ENCODE measurements at places on chromosomes 5 and 9.

- DNase-seq: no peak
These were observed 242.1 kb upstream of the ZNF462 start for GRCh38 chr9:106620866-106621265.

DNA sequence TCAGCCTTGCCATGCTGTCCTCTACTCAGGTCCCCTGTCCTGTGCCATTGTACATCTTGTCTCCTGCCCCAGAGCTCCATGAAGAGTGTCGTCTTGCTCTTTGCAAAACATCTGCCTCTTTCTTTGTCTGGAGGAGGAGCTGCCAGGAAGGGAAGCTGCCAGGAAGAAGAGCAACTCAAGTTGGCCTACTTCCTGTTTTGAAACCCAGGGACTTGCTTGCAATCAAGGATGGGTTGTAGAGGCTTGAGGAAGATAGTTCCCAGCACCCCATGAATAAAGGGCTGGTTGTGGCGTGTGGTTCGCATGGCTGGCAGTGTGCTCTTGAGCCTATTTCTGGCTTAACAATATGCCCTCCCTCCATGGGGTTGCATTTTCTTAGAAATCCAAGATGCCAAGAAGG, 53.0 kb upstream of the CPEB4 start:
- DNase-seq: no peak

DNA sequence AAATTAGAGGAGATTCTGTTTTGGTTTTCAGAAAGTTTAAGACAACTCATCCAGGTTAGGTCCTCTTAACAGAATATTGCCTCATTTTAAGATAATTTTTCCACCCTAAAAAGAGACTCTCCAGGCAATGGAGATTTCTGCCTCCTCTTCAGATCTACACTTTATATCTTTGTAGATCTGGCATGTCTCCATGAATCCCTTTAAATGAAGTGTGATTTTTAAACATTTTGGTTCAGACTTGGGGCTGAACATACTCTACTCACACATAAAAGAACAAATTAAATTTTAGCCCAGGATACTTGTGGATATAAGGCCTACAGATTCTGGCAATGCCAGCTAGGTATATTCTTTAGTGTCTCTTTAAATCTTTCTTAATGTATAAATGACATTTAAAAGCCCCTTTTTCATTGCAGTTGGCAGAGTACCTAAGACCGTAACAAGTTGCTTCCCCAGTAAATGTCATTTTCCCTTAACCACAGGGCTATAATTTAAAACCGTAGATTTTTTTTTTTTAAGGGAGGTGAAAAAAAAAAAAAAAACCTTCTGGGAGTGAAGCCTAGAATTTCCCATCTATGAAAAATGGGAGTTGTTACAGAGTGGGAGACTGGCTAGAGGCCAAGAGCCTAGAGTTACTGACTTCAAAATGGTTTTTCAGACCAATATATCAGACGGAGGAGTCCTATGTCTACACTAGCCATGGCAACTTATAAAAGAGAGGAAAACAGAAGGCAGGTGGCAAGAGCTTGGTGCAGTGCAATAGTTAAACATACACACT, 207.8 kb upstream of the TARS1 start:
- no peak for DNase-seq

GRCh38 chr5:178286226-178287090, 53.9 kb upstream of the PHYKPL start:
- no peak for DNase-seq

DNA sequence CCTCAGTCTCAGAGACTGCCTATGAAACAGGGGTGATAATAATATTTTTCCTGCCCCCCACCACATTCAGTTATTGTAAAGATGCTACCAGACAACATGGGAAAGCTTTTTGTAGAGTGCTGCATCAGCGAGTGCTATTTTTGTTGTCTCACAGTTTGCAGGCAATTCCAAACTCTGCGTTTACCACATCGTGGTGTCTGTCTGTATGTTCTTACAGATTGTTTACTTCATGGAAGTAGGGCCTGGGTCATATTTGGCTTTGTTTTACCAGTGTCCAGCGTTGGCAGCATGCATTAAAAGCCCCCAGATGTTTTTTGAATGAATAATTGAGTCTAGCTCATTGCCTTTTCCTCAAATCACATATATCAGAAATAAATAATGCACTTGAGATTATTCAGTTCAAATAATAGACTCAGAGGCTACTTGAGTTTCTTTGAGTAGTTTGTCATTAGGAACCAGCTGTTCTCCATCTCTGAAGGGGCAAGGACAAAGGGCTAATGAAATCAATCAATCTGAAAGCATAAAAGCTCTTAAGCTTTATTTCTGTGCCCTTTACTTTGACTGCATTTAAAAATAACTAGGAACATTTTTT, 243.7 kb downstream of the CWC27 start:
- DNase-seq: no peak

GRCh38 chr5:135438636-135439221, 8.4 kb downstream of the DCANP1 start:
- no peak for DNase-seq

DNA sequence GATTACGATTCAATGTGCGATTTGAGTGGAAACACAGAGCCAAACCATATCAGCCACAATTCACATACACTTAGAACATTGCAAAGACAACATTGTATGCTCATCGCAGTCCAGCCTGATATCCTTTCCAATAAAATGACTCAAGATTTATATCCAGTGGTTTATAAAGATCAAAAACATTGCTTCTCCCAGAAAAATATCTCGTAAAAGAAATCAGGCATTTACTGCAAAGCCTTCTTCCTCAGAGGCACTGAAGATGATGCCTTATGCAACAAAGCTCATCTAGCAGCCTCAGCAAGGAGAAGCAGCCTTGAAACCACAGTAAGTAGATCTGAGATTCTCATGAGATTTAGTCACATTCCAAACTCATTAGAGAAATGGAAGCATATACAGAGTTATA, 523.8 kb downstream of the ELAVL2 start:
- DNase-seq: no peak

DNA sequence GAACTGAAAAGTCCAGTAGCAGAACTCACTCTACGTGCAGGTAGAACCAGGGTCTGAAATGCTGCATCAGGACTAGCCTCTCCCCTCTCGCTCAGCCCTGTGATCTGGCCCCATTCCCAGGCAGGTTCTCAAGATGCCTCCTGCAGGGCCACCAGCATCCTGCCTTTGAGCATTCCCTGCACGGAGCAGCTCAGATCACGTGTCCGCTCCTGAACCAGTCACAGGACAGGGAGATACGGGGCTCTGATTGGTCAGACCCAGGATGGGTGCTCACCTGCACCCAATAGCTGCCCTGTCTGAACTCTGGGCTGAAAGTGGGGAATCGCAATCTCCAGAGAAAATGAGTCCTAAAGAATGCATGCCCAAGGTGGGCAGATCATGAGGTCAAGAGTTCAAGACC, 50.8 kb downstream of the NEURL1B start:
- DNase-seq: no peak

DNA sequence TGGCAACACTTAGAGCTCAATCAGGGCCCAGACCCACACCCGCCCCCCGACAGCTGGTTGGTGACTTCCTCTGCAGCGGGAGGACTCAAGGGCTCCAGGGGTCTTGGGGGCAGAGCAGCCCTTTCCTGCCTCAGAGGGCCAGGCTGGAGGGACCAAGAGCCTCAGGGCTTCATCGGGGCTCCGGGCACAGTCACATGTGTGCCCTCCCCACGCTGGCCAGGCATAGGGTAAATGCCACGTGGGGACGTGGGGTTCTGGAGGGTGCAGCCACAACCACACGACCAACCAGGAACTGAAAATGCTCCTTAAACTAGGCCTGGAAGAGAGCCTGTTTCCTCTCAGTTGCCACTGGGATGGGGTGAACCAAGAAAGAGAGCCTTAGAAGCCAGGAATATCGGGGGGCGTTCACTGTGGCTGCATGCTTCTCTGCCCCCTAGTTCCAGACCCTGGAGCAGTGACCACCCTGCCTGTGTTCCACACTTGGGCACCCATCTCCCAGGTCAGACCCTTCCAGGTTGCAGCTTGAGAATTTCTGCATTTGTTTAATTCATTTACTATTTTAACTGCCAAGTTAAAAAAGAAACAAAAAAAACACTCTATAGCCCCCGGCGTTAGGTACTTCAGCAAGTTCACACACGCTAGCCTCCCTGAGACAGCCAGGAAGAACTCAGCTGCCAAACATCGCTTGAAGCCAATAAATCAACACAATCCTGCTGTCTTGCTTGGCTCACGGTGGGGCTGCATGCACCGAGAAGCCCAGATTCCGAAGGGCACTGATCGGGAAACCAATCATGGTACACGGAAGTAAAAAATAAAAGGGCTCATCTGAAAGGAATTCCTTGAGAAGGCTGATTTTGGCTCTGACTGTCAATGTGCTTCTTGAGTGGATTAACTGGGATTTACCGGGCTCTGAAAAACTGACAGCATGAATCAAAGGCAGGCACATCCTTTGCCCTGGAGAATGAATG, 56.1 kb upstream of the PHYKPL start:
- DNase-seq: no peak

DNA sequence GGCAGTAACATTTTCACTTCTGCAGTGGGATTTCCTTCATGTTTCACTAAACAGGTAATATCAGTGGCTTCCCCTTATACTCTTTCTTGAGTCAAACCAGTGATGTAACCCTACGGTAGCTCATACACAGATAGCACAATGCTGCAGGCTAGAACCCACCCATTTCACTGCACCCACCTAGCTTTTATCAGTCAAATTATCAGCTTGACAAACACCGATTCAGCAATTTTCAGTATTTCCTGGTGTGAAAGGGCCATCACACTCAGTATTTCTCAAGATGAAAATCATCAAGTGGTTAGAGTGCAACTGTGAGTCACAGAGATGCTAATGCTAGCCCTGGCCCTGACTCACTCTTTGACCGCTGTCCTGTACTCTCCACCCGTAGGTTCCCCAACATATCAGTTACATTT, 242.3 kb upstream of the PTGER4 start:
- DNase-seq: peak; percentile 42

DNA sequence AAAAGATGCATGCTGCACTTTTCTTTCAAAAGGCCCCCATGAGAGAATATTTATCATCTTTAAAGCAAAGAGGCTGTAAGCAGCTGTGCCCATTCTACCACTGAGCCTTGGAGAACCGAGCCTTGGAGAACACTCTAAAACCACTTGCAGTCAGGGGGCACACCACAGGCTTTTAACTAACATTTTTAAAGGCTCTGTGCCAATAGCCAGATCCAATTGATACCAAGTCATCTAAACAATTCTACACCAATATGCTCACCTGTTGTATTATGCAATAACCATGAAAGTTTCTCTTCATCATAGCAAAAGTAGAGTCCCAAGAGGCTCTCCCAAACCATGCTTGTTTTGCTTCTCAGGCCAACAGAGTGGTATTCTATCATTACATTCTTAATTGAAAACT, 1090.5 kb upstream of the SEMA6A start:
- DNase-seq: no peak

GRCh38 chr5:143896516-143896915, 84.6 kb downstream of the HMHB1 start:
- no peak for DNase-seq

DNA sequence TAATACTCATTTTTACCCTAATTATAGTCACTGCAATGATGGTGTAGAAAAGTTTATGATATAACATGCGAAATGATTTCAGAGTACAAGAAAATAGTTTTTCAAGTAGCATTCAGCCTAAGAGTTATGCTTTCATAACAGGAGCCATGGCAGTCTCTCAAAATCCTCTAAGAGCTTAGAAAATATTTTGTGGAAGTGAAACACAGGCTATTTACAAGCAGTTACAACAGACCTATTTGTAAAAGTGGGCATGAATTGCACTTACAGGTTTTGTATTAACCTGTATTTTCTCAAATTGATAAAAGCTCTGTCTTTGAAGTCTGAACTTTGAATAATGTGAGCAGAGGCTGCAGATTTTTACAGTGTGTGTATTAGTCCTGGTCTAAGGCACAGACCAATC, 523.3 kb downstream of the LRRC70 start:
- DNase-seq: no peak

DNA sequence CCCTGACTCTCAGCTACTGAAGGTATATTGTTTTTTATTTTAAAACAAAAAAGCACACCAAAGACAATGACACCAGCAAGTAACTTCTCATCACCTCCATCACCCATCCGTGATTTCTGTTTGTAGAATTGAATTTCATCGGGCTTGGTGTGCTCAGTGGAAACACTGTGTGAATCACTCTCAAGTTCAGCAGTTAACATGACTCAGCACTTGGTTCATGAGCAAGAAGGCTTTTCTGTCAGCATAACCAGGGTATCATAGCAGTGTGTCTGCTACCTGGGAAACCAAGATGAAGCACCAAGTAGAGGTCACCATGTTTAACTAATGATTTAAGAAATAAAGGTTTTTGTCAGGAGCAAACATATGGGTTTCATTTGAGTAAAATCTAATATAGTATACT, 123.7 kb downstream of the INSYN2B start:
- no peak for DNase-seq

DNA sequence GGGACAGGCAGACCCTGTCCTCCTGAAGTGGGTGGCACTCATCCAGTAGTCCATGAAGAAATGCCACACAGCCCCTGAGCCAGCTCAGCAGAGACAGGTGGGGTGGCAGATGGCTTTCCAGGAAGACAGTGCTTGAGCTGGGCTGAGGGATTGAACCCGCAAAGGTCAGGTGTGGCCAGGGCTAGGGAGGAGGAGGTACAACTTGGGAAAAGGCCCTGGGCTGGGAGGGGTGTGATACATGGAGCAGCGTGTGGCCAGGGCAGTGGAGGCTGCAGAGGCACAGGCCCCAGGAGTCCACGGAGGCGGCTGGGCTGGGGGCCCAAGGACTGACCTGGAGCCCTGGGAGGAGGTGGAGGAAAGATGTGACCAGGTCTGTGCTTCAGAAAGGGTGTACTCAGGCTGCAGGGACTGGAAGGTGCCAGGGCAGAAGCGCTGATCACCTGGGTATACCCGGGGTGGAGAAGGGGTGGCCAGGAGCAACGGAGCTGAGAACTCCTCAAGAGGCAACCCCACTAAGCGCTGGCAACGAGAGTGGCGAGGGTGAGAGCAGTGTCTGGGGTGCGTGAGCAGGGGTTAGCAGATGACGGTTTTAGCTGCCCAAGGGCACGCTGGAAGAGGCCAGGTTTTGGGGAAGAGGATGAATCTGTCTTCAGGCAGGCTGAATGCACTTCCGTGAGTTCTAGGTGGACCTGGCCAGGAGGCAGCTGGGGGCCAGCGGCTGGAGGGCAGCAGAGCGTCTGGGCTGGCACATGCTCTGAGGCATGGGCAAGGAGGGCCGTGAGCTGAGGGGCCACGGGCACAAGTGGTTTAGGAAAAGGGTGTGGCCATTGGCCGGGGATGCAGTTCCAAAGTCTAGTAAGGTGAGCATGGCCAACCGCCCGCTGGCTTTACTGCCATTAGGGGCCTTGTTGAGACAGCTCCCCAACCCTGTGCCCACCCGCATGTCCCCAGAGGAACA, 3.9 kb upstream of the RABL6 start:
- DNase-seq: no peak

- no peak for DNase-seq
These were observed 215.3 kb downstream of the MEF2C start for GRCh38 chr5:88667496-88668201.

DNA sequence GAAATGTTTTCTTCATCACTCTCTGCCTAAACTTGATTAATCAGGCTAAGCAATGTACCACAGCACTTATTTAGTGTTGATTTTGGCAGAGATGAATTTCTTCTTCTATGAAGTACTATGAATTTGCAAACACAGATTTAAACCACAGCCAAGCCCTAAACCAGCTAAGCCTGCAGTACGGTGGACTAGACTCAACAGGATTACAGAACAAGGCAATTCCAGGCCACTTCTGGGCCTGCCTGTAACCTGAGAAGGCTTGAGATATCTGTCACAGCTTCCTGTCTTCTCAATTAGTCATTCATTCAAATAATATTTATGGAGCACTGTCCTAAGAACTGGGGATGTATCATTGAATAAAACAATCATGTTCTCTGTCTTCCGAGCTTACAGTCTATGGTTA, 32.4 kb upstream of the CAST start:
- DNase-seq: no peak
